ENCODE measurements at places on chromosomes 16 and 17.

DNA sequence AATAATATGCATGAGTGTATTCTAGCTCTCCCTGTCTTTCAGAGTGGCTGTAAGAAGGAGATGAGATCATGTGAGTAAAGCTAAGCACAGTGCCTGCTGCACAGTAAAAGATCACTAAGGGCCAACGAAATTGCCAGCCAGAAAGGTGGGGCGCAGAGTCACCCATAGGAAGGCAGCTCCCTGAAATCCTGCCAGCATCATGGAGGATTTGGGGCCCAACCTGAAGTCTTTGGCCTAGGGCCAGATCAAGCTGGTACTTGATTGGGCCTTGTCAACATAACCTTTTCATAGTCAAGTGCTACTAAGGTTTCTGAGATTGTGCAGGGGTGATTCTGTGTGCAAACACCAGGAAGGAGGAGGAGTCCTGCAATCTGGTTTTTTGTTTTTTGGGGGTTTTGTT is 16.5 kb downstream of the SCNN1B start:
- no peak for DNase-seq

GRCh38 chr16:85413691-85414663 is 199.1 kb upstream of the GSE1 start:
- no peak for DNase-seq

- DNase-seq, result peak; percentile 57
Measured at GRCh38 chr16:56211435-56211981, 20.2 kb downstream of the GNAO1 start.

- DNase-seq, result no peak
Measured at GRCh38 chr17:55037828-55038227, 69.3 kb downstream of the STXBP4 start.

GRCh38 chr16:68136515-68136914 is 51.3 kb downstream of the NFATC3 start:
- no peak for DNase-seq

GRCh38 chr17:30244853-30245385 is 9.4 kb upstream of the SLC6A4 start:
- DNase-seq, result no peak

DNA sequence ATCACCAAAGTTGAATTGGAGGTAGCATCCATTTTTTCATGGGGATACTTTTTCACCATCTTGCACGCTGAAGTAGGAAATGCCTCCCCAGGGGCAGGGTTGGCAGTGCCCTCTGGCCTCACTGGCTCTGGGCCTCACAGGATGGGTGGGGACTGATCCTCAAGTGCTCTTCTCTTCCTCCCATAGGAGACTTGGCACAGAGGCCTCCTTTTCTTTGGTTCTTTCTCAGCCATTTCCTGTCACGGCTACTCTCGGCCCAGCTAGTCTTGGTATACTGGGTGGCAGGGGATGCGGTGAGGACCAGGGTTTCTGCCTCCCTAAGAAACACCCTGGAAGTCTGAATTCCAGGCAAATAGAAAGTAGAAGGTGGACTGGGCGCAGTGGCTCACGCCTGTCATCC is 58.2 kb downstream of the PECAM1 start:
- no peak for DNase-seq

GRCh38 chr17:80942423-80943345 is 49.0 kb upstream of the CHMP6 start:
- DNase-seq, result no peak

Measured in inflammatory macrophage treated with lipopolysaccharide for 4 hours (primary cell).